ENCODE measurements at places on chromosomes 5 and 9. TPM values are rescaled to one million over a fixed set of nuclear protein-coding genes. Genes with fewer than 3 reads are reported as not detected.

- no peak for DNase-seq
These were observed 45.1 kb upstream of the DAB2 start for GRCh38 chr5:39469777-39470415.

The HMMR gene
- total RNA-seq, result 10.0 TPM

The ROPN1L gene
- 0.32 TPM for total RNA-seq

GRCh38 chr5:58998544-58998943, 415.7 kb downstream of the RAB3C start:
- DNase-seq, result no peak

DNA sequence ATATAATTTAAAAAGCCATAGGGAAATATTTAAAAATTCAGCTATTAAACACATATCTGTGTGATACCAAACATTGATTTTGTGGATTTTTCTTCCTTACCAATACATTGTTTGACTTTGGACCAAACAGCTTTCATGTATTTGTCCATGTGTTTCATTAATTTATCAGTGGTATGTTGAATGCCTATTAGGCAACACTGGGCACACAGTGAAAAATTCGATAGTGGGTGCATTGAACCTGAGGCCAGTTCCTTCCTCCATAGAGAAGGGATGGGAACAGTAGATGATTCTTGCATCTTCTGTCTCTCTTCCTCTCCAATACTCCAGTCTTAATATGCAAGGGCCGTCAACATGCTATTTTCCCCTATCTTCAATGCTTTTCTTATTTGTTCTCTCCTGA, 110.2 kb upstream of the NR3C1 start:
- DNase-seq, result no peak

GRCh38 chr9:87280421-87280820, 217.2 kb upstream of the DAPK1 start:
- peak; percentile 77 for DNase-seq

The CATSPER3 gene
- total RNA-seq, result not detected

The LRRC19 gene
- total RNA-seq, result not detected

The GKAP1 gene
- total RNA-seq, result 2.2 TPM

DNA sequence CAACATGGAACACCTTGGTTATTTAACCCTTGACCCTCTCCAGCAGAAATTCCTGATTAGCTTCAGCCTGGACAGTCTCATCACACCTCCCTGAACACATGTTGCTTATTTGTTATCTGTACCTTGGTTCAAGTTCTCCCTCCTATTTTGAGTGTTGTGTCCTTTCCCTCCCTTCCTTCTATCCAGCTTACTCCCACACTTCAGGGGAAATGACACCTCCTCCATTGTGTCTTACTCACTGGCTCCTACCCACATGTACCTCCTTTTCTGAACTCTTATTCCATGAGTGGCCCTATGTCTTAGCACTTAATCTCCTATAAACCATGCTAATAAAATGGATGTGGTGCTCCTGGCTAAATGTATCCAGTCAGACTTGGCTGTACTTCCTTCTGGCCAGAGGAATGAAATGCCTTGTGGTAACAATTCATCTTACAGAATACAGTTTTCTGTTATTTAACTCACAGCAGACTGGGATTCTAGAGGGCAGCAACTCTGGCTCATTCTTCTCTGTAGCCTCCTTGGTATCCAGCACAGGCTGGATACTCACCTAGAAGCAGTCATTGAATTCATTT, 11.2 kb downstream of the LIX1 start:
- peak; percentile 20 for DNase-seq

- DNase-seq, result no peak
These were observed 33.4 kb upstream of the GNPDA1 start for GRCh38 chr5:142046191-142046590.

The ZNF454 gene
- total RNA-seq, result 0.43 TPM

DNA sequence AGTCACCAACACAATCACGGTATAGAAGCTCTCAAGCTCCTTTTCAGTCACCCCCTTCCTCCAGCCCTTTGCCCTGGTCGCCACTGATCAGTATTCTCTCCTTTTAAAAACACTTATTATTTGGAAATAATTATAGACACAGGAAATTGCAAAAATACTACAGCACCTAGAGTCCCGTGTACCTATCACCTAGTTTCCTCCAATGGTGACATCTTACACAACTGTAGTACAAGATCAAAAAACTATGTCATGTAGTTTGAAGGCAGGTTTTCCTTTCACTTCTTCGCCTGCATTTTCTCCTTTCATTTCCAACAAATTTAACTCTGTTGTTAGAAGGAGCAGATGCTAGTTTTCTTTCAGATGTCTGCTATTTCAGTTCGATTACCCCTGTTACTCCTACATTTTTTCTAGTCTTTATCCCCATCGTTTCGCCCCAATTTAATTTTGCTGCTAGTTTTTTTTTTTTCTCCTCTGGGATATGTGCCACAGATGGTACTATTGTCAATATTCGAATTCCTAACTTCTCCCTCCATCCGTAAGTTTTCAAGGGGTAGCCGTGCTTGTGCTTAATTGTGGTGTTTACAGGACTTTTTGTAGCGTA, 612 bp upstream of the ATG10 start:
- DNase-seq, result peak; percentile 48

- no peak for DNase-seq
These were observed 171.2 kb upstream of the MPDZ start for GRCh38 chr9:13450723-13451122.

GRCh38 chr9:99745085-99745484, 76.6 kb upstream of the NR4A3 start:
- DNase-seq, result no peak

DNA sequence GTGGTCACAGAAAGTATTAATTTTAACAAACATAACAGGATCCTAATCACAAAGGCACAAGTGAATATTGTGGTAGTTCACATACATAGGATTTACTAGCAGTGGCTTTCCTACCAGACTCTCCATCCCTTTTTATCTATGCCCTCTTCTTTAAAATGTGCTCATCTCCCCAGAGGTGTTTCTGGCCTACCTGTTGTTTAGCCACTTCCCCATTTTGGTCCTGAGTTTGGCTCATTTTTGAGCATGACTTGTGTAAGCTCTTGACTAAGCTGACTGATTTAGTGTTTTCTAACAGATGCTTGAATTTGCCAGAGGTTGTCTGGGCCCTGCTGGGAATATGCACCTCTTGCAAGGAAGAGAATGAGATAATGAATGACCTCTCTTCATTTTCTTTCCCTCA, 517.7 kb upstream of the CLINT1 start:
- no peak for DNase-seq

The WDR55 gene
- total RNA-seq, result 30.9 TPM

DNA sequence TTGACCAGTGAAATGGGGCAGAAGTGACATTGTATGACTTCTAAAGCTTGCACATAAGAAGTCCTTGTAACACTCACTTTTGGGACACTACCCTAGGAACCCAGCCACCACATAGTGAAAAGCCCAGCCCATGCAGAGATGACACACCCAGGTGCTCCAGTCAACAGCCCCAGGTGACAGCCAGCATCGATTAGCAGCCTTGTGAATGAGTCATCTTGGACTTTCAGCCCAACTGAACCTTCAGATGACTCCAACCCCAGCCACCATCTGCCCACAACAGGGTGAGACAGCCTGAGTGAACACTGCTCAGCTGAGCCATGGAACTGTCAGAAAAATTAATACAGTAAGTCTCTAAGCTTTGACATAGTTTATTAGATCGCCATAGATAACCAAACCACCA, 458.6 kb downstream of the ZSWIM6 start:
- DNase-seq, result no peak

DNA sequence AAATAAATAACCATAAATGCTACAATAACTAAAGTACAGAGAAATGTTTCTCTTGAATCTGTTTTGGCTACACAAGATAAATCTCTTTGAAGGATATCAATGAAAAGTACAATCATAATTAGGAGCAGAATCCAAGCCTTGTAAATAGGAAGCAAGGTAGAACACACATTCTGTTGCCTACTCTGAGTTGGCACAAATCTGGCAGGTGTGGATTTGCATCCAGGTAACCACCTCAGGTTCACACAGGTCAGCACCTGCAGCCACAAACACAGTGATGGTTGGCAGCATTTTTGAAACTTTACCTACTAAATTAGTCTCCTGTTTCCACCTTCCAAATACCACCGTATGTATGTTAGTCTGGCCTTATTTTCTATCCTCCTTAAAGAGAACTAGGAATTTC, 105.3 kb upstream of the PIK3R1 start:
- DNase-seq, result no peak

- no peak for DNase-seq
These were observed 29.6 kb upstream of the FCN2 start for GRCh38 chr9:134851020-134851419.

GRCh38 chr5:33338336-33339110, 102.2 kb upstream of the TARS1 start:
- DNase-seq, result no peak

GRCh38 chr5:150034662-150035061, 34.1 kb downstream of the HMGXB3 start:
- DNase-seq, result peak; percentile 78

The SMIM33 gene
- total RNA-seq, result not detected

GRCh38 chr5:94375801-94376200, 242.6 kb downstream of the KIAA0825 start:
- no peak for DNase-seq

DNA sequence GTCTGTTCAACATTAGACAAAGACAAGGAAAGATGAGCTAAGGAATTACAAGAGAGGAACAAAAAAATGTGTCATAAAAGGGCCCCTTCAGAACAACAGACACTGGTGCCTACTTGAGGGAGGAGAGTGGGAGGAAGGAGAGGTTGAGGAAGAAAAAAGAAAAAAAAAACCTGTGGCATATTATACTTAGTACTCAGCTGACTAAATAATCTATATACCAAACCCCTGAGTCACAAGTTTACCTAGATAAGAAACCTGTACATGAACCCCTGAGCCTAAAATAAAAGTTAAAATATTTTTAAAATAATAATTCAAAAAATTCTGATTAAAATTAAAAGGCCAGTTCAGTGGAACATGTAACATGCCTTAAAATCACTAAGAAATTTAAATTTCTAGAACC, 107.3 kb downstream of the MTREX start:
- no peak for DNase-seq

The ASB6 gene
- total RNA-seq, result 16.8 TPM

The PCDHB9 gene
- 0.64 TPM for total RNA-seq

The MSH3 gene
- total RNA-seq, result 22.5 TPM

DNA sequence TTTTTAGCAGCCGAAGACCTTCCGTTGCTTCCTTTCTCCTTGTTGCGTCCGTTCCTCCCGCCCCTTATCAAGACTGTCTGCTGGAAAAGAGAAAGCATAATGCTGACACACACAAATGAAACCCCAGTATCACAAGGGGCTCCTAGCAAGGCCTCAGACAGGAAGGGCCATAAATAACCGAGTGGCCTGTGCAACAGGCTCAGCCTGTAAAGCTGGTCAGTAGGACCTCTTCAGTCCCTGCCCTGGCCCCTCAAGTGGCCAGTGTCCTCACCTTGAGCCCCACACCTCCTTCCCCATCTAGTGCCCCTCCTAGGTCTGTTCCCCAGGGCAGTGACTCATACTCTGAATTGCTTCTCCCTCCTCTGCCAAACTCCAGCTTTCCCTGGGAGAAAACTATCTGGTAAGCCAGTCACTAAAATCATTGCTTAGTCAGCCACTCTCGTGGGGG, 174.6 kb upstream of the IL12B start:
- DNase-seq, result peak; percentile 48

DNA sequence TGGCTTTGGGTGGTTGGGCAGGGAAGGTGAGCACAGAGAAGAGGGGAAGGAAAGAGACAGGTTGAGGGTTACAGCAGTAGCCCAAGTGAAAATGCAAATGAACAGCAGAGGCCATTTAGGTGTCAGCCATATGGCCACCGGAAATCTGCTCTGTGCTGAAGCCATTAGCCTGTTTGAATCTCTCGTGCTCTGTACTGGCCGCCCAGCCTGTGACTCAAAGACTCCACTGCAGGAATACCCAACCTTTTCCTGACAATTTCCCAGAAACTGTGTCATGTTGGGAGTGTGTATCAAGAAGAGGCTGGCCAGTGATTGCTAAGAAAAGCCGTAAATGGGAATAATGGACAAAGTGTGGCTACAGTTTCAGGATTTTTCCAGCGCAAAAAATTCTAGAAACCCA, 35.9 kb upstream of the RAI14 start:
- no peak for DNase-seq

The GAPT gene
- not detected for total RNA-seq

GRCh38 chr9:108477529-108478006, 378.2 kb downstream of the ACTL7B start:
- peak; percentile 87 for DNase-seq

The FOXD4L4 gene
- total RNA-seq, result not detected

DNA sequence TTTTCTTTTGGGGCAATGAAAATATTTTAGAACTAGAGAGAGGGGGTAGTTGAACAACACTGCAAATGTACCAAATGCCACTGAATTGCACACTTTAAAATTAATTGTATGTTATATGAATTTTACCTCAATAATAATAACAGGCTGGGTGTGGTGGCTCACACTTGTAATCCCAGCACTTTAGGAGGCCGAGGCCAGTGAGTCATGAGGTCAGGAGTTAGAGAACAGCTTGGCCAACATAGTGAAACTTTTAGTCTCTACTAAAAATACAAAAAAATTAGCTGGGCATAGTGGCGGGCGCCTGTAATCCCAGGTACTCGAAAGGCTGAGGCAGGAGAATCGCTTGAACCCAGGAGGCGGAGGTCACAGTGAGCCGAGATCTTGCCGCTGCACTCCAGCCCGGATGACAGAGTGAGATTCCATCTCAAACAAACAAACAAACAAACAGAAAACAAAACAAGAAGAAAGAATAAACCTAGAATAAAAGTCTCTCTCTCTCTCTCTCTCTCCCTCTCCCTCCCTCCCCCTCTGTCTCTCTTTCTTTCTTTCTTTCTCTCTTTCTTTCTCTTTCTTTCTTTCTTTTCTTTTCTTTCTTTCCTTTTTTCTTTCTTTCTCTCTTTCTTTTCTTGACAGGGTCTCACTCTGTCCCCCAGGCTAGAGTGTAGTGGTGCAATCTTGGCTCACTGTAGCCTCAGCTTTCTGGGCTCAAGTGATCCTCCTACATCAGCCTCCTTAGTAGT, 91.1 kb downstream of the BASP1 start:
- DNase-seq, result peak; percentile 49

GRCh38 chr5:13704396-13704795, 240.1 kb downstream of the DNAH5 start:
- no peak for DNase-seq

The PPP3R2 gene
- not detected for total RNA-seq

GRCh38 chr5:171437286-171437821, 17.9 kb downstream of the FGF18 start:
- no peak for DNase-seq
